ENCODE measurements at places on chromosomes 4 and X. TPM values are rescaled to one million over a fixed set of nuclear protein-coding genes. Genes with fewer than 3 reads are reported as not detected.

Gene ANKRD50
- total RNA-seq, result 21.8 TPM

Gene OTC
- not detected for total RNA-seq

- no peak overlapping the region for H3K4me3 ChIP-seq
- no peak overlapping the region for H3K27ac ChIP-seq
- no peaks in the 10 kb centered on the region for H3K4me1 ChIP-seq
- no peaks in the 10 kb centered on the region for H3K36me3 ChIP-seq
- no peak for DNase-seq
These were observed 1.7 kb downstream of the PPP1R3F start for GRCh38 chrX:49271341-49271740.

DNA sequence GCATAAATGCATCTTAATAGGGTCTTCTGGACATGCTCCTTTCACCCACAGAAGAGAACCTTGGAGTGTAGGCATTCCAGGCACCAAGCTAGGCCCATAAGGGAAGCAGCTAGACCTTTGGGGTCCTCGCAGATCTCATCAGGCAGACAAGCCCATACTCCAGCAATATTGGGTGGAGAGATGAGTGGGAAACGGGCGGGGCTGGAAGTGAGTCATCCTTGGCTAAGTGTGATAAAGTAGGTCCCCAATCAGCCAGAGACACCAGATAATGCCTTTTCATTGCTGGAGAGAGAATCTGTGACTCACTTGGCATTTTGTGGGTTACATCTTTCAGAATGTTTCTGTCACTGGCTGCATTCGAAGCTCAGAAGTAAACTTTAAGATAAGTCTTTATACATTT is 133.3 kb upstream of the MBNL3 start:
- no peak overlapping the region for H3K4me3 ChIP-seq
- H3K27ac ChIP-seq, result no peak overlapping the region
- no peaks in the 10 kb centered on the region for H3K36me3 ChIP-seq
- H3K4me1 ChIP-seq, result no peaks in the 10 kb centered on the region

DNA sequence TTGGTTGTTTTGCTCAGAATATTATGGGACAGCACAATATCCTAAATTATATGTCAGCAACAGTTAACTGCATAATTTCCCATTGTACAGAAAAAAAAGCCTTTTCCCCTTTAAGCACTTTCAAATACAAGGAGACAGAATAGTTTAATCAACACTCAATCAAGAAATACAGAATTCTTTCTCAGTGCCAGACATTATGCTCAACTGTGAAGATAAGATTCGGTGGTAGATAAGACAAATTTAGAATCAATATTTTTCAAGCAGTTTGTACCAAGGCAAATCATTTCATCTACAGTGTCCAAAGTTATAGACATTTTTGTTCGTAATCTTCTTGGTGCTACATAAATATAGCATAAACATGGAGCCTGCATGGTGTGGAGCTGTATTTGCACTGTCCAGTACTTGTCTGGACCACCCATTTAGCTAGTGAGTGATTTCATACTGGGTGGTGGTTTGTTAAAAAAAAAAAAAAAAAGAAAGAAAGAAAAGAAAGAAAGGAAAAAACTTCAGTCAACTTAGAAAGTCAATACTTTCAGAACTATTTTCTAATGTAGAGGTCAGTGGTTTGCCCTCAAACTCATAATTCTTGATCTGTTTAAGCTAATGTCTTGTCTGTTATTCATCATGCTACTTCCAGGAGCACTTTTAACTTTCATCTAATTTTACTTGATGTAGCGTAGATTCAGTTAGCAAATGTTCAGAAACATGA is 522.9 kb downstream of the FAT4 start:
- H3K36me3 ChIP-seq, result no peaks in the 10 kb centered on the region
- no peak for DNase-seq
- no peaks in the 10 kb centered on the region for H3K4me1 ChIP-seq
- H3K27ac ChIP-seq, result no peak overlapping the region
- no peaks in the 10 kb centered on the region for H3K27me3 ChIP-seq

All from cardiac muscle cell (in vitro differentiated cells and primary cell).